ENCODE measurements at places on chromosomes 7 and 10.
A peak's percentile ranks its signal among the peaks of the same experiment; 100 is the strongest.

DNA sequence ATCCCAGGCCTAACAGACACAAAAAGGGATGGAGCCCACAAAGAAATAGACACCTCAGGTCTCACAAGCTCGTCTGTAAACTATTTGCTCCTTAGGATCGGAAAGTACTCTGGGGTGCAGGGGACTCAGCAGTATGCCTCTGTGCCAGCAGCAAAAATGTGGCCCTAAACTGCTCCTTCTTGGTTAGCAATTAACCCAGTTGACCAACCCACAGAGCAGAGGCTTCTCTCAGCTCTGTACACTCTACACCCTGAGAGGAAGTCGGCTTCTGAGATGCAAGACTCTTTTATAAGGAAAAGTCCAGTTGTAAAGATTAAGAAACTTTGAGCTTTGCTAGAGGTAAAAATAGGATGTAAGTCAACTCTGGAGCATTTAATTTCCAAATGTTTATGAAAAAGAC is 156.3 kb upstream of the PRSS58 start:
- no peak for DNase-seq

- DNase-seq, result no peak
Measured at GRCh38 chr7:90584378-90584777, 11.7 kb upstream of the CDK14 start.

DNA sequence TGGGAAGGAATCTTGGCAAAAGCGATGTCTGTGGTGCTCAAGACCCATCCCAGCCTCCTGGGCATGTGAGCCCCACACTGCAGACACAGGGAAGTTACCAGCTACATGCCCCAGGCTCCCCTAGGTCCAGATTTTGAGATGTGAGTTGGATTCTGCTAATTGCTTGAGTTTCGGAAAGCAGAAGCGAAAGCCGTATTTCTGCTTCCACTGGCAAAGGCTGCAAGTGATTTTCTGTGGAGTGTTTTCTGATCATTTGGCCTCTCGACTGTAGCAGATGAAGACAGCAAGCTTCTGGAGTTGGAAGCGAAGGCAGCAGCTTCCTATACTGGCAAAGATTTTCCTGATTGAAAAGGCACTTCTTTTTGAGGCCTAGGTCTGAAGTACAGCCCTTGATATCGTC is 29.6 kb downstream of the ANKRD16 start:
- no peak for DNase-seq

DNA sequence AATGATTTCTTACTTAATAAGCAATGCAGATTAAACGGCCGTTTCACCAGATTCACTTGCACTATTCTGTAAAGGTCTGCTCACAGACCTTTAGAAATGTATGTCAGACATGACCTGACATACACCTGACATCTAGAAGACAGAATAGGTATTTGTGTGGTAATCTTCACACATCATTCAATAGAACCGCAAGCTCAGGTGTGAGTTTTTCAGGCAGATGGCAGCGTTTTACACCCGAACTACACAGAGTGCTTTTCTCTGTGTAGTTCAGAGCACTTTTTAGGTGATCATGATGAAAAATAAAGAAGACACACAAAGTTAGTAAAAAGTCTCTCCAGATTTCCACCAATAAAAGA is 63.2 kb downstream of the PRKCQ start:
- no peak for DNase-seq

DNA sequence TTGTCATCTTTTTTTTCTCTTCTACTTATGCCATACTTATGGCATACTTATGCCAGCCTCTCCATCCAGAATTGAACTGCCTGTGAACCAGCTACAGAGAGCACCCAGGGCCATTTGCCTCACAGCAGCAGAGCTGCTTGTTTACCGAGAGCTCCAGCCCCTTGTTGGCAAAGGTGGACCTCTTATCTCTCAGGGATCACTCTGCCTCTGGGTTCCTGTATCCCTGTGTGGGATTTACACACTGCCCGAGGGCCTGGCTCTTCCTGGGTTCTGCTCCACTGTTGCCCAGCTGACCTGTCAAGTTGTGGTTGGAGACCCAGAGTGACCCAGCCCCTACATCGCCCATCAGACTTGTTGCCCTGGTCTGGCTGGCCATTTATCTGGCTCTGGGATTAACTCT is 22.3 kb downstream of the MRPS33 start:
- peak; percentile 54 for DNase-seq

GRCh38 chr10:95253007-95253406 is 37.8 kb downstream of the PDLIM1 start:
- DNase-seq, result no peak

- peak; percentile 87 for DNase-seq
Measured at GRCh38 chr10:78973901-78974616, 94.7 kb upstream of the ZMIZ1 start.

DNA sequence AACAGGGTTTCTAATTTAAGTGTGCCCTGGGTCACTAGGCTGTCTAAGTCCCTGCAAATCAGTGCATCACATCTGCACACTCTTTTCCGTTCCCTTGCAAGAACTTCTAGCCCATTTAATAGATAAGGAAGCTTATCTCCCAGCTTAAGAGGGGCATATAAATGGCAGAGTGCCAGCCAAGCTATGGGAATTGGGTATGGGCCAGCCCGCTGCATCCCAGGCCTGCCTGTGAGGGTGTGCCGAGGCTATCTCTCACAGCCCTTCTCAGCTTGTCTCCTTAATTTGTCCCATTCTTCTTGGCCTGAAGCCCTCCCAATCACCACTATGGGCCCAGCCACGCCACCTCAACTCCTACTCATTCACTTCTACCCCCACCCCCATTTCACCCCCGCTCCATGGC is 14.7 kb downstream of the AQP1 start:
- DNase-seq, result no peak

- no peak for DNase-seq
Measured at GRCh38 chr10:32972460-32972859, 14.4 kb upstream of the ITGB1 start.

- peak; percentile 37 for DNase-seq
Measured at GRCh38 chr10:124917428-124918190, 24.3 kb upstream of the ZRANB1 start.

GRCh38 chr7:21851559-21851967 is 94.1 kb downstream of the CDCA7L start:
- DNase-seq, result peak; percentile 14

DNA sequence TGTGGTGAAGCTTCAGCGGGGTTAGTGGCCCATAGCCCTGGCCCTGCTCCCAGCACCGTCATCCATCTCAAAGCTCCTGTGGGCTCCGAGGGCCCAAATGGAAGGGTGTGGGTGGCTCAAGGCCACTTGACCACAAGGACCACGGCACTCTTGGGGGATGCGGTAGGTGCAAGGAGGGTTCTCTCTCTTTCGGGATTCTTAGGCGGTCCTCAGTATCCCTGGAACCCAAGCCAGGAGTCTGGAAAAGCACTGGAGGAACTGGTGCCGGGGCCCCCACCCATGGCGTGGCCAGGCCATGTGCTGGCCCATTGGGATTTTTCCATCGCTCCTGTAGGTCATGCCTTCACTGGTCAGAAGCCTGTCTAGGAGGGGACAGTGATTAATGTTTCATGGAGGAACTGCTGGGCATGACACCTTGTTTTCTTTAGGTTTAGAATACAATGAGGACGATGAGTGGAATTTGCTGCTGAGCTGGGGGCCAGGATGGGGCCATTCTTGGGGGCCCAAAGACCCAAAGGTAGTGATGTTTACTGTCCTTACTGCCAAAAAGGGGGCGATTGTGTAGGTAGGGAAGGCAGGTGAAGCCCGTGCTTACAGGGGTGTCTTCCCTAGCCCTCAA is 16.7 kb downstream of the AQP1 start:
- no peak for DNase-seq

DNA sequence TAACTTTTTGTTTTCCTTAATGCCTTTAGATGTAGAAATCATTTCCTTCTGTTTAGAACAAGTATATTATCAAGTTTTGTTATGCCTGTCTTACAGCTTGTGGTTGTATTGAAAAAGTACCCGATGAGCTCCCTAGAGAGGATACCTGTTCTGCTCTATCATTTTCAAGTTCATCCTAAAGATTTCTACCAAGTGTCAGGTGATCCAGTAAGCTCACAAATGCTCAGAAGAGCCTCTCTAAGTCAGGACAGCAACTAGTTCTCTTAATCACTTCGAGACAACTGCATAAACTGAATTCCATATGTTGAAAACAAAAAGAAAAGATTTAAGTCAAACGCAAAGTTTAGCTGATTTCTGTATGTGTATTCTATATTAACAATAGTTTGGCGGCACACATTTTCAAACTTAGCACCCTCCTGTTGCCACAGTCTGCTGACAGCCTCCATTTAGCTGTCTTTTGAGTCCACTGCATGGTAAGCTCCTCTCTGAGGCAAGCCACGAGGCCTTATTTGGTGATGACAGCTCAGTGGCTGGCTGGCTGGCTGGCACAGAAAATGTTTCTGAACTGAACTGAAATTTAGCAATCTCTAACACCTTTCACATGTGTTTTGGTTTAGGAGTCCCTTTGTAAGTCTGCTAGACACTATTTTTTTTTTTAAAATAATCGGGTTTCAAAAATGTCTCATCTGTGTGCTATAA is 59.4 kb downstream of the SEMA3C start:
- DNase-seq, result peak; percentile 45

DNA sequence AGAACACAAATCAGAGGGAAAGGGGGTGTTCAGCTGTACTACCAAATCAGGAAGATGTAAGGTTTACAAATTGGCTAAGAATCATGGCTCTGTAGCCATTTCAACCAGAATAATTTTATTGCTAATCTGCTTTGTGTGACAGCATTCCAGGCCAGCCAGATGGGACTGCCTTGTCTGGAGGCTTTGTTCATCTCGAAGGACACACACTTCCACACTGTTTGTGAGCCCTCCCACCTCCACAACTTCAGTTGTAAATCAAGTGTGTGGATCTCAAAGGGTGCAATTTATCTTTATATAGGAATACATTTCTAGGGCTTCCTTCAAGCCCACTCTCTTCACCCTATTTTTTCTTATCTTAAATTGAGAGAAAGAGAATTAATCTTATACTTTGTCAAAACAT is 6.9 kb upstream of the OIT3 start:
- no peak for DNase-seq

- DNase-seq, result no peak
Measured at GRCh38 chr7:20998309-20998708, 211.6 kb upstream of the SP8 start.

All from T47D (cell line).